ENCODE measurements at places on chromosomes 5 and 9.

- DNase-seq = no peak
These were observed 74.2 kb downstream of the GADD45G start for GRCh38 chr9:89679016-89679415.

DNA sequence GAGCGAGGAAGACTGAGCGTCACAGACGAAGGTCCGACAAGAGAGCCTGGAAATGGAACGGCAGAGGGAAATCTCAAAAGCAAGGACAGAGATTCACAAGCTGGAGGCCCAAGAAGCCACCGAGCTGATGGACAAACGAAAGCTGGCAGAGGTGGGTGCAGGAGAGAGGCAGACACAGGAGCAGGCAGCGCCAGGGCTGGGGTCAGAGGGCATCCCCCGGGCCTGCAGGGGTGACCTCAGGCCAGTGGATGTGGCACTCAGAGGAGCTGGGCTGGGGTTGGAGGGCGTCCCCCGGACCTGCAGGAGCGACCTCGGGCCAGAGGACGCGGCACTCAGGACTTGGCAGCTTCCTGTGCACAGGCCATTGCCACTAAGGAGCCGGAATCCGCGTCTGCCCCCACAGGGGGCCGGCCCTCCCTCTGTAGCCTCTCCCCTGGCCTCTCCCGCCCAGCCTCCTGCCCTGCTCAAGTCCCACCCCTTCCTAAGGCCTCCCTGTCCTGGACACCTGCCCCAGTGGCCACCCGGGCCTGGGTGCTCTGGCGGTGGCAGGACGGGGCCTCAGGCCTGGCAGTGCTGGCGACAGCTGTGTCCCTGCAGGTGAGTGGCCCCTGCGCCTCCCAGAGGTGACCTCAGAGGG lies 40.4 kb downstream of the EXD3 start:
- DNase-seq = no peak

- DNase-seq = no peak
These were observed 41.9 kb upstream of the RIC1 start for GRCh38 chr9:5587024-5587423.

DNA sequence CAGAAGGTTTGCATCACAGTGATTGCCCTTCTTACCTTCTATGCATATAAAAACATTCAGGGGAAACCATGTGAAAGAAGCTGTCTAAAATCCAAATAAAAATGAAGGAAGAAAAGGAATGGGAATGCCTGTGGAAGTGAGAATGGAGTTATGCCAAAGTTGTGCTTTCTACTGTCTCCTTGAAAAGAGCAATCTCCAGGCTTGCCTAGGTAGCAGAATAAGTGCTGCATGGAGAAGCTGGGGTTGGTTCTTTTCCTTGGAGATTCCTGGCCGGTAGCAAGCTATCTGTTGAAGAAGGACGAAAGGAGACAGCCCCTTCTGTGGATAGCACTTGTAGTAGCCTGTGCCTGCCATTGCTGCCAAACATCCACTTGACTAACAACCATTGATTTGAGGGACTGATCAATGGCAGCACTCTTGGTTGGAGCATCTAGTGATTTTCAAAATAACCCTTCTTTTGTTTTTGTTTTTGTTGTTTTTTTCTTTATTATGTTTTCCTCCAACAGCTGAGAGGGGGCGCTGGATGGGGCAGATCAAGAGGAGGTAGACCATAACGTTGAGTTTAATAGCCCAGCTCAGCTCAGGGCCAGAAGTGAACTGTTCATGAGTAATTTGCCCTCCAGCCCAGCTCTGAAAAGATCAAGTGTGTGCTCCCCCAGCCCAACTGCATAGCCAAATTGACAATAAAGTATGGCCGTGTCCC lies 1.6 kb downstream of the PLCXD3 start:
- DNase-seq = no peak

DNA sequence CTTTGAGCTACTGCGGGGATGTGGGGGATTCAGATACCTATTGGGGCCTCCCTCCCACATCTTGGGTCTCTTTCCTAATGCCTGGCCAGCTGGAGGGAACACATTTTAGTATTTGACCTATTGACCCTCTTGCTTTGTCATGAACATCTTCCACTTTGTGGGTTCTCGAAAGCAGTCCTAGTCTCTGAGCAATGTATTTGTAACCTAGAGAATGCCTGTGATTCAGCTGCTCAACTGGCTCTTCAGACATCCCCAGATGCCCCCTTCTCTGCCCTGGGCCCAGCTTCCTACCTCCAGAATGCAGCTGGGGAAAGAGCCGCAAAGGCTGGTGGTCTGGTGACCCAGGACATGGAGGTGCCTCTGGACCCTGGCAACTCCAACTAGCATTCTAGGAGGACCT lies 32.2 kb downstream of the APTX start:
- DNase-seq = no peak

- DNase-seq = no peak
These were observed 57.6 kb downstream of the SH3TC2 start for GRCh38 chr5:149005077-149005892.

DNA sequence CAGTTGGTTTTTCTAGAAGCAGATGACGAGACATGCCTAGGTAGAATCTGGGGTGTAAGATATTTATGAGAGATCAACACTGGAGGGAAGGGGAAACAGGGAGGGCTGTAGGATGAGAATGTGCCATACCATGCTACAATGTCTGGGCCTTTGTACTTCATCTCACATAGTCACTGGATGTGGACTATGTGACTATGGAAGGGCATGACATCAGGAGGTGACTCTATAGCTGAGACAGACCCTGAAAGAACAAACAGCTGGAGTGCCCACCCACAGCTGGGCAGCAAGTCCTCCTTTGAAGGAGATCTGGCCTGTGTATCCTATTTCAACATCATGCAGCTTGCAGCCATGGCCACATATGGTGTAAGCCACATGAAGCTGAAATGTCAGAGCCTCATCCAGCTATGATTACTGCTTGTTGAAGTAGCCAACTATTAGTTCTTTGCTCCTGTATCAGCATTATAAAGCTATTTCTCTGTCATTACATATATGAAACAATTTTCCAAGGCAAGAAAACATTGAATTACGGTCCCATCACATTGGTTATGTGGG lies 46.2 kb upstream of the KIF2A start:
- DNase-seq = no peak

DNA sequence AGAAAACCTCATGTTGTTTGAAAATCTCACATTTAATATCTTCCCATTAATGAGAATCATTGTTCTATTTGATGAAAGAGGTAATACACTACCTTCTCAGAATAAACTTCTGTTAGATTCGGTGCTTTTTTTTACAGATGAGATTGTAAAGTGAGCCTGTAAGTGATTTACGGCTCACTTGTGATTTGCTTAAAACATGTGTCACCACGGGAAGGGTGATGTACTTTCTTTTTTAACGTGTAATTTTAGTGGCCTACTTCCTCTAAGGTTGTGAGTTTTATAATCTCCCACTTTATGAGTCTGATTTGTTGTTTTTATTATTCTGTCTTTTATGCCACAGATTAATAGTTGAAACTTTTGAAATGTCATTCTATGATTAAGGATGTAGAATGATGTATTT lies 15.9 kb downstream of the ANXA1 start:
- no peak for DNase-seq

DNA sequence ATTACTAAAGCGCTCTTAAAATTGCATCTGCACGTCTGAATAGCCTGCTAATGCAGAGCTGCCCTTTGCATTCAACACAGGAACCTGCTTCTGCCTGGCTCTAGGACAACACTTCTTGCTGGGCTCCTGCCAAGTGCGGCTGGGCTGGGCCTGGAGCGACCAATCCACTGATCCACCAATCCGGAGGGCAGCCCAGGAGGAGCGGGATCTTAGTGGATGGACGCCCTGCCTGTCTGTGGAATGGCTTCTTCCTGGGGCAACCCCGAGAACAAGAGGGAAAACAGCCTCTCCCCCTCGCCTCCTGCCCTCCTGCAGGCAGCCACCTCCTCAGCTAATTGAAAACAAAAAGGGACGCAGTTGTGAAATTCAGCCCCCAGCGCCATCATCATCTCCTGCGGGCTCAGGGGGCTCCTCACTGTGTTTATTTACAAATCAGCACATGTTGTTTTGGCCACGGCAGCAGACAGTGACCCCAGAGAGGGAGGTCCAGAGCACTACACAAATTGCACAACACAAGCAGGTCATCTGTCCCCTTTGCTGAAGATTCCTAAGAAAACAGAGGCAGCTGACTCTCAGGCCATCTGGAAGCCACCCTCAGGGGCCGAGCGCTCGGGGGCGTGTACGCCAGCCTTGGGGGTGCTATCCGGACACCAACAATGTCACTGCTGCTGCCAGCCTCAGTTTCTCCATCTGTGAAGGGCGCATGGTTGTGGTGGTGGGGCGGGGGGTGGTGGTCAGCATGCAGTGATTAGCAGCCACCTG lies 57.3 kb downstream of the GADD45G start:
- DNase-seq = peak; percentile 42

GRCh38 chr5:56631719-56632118 lies 183.6 kb upstream of the MAP3K1 start:
- DNase-seq = no peak

DNA sequence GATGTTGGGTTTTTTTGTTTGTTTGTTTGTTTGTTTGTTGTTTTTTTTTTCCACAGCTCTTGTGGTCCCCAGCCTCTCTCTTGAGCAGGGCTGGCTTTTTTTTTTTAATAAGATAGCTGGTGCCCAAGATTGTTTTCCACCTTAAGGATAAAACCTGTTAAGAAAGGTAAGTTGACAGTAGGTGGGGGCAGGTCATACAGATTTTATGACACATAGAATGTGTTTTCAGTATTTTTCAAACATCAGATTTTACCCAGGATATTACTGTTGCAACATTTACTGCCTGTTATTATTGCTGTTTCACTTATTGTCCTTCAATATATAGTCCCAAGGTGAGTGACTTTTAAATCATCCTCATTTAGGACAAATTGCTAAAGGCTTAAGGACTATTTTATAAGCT lies 3.9 kb upstream of the IL7R start:
- DNase-seq = no peak

GRCh38 chr5:133962131-133962530 lies 6.3 kb downstream of the C5orf15 start:
- DNase-seq = no peak

GRCh38 chr9:120917929-120918762 lies 8.4 kb downstream of the TRAF1 start:
- no peak for DNase-seq

DNA sequence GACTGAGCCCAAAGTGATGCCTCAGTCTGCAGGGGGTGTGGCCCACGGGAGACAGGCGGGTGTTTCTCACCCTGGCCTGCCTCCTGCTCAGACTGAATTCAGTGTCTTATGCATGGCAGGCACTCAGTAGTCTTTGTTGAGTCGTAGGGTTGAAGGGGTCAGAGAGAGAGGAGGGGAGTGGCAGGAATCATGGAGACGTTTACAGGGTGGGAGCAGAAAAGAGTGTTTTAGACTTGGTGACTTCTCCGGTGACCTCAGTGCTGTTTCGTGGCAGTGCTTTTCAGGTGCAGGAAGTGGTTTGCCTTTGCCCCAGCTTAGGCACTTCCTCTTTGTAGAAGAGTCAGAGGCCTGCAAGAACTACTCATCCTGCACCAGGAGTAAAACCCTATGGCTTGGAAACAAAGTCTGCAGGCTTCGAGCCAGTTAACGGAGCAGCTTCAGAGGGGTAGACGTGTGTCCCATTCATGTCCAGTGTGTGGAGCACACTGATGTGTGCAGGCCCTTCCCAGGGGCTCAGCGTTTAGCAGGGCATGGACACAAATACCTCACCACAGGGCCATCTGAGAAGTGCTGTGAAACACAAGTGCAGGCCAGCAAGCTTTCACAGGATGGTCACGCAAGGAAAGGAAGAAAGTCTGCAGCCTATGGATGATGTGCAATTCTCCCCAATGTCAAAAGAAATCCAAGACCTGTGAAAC lies 24.5 kb upstream of the SEMA4D start:
- no peak for DNase-seq

DNA sequence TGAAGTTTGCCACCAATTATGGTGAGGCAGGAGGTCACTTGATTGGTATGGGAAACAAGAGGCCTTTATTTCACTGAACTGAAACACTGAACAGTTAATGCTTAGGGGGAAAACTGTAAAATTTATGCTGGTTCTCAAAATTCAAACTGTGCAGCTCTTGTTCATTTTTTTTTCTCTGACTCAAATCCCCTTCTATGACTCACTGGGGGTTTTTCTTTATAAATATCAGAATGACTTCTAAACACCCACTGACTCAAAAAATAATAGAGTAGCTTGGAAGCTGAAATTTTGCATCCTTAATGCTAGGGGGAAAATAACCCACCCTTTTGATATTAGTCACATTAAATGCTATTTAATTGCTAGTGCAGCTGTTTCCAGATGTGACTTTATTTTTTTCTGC lies 24.1 kb upstream of the OTP start:
- no peak for DNase-seq

- DNase-seq = no peak
These were observed 54.6 kb upstream of the STXBP1 start for GRCh38 chr9:127557466-127557869.

DNA sequence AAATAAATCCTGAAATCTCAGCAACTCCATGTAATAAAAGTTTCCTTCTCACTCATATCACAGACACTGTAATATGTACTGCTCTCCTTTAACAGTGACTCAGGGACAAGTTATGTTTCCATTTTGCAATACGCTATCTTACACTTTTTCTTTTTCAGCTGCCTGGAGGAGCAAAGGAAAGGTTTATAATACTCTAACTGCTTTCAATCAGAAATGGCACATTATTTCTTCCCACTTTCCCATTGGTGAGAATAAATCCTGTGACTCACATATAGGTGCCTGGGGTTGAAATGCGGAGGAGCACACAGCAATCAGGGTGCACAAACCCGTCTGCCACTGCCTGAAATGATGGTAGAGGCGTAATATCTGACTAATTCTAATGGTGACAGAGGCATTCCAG lies 186.6 kb downstream of the HINT1 start:
- no peak for DNase-seq

GRCh38 chr5:173413471-173413982 lies 85.3 kb upstream of the STC2 start:
- no peak for DNase-seq

DNA sequence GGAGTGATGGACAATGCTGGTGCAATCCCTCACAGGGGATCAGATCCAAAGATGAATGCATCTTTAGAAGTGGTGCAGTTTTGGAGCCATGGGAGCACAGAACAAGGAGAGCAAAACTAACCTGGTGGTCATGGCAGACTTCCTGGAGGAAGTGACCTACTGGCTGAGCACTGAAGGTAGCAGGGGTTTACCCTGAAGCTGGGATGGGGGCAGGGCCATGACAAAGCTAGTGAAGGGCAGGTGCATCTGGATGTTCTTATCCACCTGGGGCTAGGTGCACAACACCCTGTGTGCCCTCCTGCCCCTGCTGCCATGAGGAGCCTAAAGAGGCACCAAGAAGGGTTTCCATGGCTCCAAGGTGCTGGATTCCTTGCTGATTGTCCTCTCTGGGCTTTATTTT lies 11.5 kb upstream of the PITX1 start:
- no peak for DNase-seq

- DNase-seq = no peak
These were observed 365.1 kb upstream of the RIOK2 start for GRCh38 chr5:97547999-97548738.
